ENCODE measurements at places on chromosomes 1 and 21. TPM values are rescaled to one million over a fixed set of nuclear protein-coding genes. Genes with fewer than 3 reads are reported as not detected.

DNA sequence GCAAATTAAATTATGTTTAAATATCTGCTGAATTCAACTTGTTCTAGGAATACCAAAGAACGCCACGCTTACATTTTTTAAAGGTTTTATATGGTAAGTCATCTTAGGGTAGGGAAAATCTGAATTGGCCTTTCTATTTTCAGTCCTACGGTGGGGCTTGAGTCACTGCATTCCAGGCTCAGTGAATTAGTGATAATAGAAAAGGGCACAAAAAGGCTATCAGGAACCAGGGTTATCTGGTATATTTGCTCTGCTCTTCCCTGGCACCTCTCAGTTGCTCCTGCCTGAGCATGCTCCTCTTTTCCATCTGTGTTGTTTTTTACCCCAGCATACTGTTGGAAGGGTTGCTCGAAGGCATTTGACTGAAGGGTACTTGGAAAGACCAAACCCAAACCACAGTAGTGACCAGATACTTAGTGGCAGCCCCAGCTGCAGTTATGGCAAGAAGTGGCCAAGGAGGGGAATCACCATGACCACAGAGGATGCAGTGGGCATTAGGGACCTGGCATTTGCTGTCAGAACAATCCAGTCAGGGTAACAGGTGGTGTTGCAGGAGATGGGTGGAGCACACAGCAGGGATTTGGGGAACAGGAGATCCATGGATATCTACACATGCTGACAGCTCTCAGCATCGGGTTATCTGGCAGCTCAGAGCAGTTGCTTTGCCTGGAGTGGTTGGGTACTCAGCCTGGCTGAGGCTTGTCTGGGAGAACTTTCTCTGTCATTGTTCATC is 2.3 kb downstream of the OVAAL start:
- DNase-seq: no peak

DNA sequence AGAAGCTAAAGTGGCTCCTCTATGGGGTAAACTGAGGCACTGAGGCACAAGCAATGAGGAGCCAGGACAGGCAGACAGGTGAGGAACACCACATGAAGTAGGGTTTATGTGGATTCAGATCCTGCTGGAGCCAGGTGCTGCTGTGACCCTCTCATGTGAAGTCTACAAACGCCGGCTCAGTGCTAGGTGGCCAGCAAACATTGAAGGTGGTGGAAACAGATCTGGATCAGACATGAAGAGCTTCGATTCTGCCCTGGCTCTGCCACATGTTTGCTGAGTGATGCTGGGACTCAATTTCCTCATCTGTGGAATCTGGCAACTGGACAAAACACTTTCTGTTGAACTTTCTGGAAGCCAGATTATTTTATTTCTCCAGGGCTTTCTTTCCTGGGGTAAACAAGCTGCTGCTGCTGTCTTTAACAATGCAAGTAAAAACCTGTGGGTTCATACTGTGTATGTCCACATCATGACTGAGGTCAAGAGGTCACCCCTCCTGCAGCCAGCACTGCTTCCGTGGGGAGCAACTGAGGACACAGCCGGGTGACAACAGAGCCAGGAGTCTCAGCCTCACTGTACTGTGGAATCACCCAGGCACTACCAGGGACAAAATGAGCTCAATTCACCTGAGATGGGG is 33.3 kb downstream of the HMGB4 start:
- DNase-seq: no peak

GRCh38 chr1:154406886-154407197 is 1.7 kb downstream of the IL6R start:
- no peak for DNase-seq

DNA sequence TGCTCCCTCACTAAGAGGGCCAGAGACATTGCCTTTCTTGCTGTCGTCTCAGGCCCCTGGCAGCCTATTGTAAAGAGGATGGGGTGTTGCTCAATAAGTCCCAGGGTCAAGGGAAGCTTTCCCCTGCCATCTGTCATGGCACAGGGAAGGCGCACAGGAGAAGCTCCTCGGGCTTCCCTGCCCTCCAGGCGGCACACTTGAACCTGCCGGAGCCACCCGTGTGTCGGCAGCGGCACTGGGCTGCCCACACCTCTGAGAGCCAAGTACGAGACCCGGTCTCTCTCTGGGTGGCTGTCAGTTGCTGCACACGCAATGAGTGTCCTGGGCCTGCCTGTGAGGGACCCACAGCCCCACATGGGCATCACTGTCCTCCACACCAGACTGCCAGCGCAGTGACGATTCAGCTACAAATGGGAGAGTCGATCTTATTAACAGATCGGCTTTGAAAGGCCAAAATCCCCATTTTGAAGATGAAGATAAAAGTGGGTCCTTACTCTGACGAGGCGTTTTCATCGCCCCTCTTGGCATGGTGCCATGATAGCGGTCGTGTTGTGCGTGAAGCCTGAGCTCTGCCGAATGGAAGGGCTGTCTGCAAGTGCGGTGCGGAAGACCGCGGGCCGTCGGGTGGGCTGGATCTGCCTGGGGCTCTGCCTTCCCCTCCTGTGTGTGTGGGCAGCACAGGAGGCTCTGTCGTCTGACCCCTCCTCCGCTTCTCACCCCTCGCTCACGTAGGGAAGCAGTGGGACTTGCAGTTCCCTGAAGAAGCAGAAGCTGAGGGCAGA is 29.2 kb upstream of the PDXK start:
- no peak for DNase-seq

GRCh38 chr1:9850442-9851162 is 26.8 kb upstream of the CLSTN1 start:
- no peak for DNase-seq

The IQGAP3 gene
- 10.5 TPM for total RNA-seq

The ACTA1 gene
- not detected for total RNA-seq

The RABIF gene
- 7.7 TPM for total RNA-seq
